ENCODE measurements at places on chromosomes 5 and 9. TPM values are rescaled to one million over a fixed set of nuclear protein-coding genes. Genes with fewer than 3 reads are reported as not detected.

DNA sequence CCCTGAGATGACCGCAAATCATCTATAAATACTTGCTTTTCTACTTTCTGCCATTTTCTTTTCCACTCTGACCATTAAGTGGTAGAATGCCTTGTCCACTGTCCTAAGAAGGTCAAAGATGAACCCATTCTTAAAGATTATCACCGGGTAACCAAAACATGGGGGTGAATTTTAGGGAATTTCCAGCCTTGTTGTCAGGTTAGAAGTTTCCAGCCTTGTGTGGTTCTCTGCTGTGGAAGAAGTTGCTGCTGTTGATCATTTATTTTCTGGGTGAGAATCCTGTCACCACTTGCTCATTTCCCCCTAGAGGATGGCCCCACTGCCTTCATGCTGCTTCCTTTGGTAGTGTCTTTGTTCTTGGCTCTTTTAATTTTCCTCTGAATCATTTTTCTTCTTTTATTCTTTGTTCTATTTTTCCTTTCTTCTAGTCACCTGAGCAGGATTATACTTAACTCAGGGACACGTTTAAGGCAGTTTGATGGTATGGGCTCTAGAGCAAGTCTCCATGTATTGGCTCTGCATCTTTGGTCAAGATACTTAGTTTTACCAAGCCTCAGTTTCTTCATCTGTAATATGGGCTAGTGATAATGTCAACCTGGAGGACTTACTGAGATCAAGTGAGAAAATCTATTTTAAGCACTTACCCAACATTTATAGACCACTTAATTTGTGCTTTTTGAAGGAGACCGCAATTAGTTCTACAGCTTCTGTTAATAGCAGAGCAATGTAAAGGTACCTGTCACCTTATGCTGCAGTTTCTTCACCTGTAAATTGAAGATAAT is 266.2 kb downstream of the ARHGAP26 start:
- DNase-seq, result no peak

GRCh38 chr5:170442921-170443320 is 53.8 kb upstream of the KCNMB1 start:
- DNase-seq, result no peak

The PLPPR1 gene
- total RNA-seq, result not detected

The ACTBL2 gene
- not detected for total RNA-seq

The MAMDC4 gene
- 7.5 TPM for total RNA-seq

- DNase-seq, result no peak
These were observed 51.9 kb upstream of the RAI14 start for GRCh38 chr5:34604119-34604675.

GRCh38 chr5:135429301-135430134 is 17.6 kb downstream of the DCANP1 start:
- DNase-seq, result no peak

GRCh38 chr9:111807197-111807596 is 12.5 kb upstream of the SHOC1 start:
- DNase-seq, result no peak

DNA sequence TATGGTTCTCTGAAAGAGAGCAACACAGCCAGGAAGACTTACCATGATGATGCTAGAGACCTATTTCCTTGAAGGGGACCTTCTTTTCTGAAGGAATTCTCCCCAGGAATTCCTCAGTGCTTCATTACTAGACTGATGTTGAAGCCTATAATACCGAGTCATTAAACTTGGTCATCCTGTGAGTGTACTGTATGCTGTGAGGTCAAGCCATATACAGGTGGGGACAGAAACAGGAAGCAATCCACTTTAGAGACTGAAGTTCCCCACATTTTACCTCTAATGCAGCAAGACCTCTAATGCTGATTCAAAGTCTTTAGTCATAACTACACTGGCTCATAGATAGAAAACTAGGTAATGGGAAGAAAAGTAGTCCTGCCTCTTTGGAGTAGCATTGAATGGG is 77.1 kb upstream of the RASEF start:
- no peak for DNase-seq

GRCh38 chr5:119522841-119523240 is 70.5 kb downstream of the HSD17B4 start:
- DNase-seq, result no peak

The HTR1A gene
- not detected for total RNA-seq

The FYB1 gene
- 642 TPM for total RNA-seq

DNA sequence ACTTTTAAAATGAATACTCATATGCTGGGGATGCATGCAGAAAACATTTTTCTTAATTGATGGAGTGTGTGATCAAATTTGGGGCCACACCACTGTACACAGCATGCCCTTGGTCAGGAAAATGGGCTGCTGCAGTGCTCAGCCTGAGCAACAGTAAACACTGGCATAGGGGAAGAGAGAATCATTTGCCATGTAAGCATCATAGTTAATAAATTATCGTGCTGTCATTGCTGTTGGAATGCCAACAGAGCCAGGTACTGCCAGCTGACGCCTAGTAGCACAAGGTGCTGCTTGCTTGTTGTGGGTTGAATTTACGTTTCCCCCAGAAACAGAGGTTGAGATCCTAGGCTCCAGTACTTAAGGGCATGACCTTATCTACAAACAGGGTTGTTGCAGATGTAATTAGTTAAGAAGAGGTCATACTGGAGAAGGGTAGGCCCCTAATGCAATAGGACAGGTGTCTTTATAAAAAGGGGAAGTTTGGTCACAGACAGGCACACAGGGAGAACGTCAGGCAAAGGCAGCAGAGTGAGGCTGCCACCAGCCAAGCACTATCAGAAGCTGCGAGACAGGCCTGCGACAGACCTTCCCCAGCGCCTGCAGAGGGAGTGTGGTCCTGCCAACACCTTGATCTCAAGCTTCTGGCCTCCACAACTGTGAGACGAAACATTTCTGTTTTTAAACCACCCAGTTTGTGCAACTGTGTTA is 25.3 kb downstream of the DAP start:
- DNase-seq, result no peak

- no peak for DNase-seq
These were observed 53.3 kb downstream of the MCCC2 start for GRCh38 chr5:71640408-71640807.

The CTSV gene
- not detected for total RNA-seq

DNA sequence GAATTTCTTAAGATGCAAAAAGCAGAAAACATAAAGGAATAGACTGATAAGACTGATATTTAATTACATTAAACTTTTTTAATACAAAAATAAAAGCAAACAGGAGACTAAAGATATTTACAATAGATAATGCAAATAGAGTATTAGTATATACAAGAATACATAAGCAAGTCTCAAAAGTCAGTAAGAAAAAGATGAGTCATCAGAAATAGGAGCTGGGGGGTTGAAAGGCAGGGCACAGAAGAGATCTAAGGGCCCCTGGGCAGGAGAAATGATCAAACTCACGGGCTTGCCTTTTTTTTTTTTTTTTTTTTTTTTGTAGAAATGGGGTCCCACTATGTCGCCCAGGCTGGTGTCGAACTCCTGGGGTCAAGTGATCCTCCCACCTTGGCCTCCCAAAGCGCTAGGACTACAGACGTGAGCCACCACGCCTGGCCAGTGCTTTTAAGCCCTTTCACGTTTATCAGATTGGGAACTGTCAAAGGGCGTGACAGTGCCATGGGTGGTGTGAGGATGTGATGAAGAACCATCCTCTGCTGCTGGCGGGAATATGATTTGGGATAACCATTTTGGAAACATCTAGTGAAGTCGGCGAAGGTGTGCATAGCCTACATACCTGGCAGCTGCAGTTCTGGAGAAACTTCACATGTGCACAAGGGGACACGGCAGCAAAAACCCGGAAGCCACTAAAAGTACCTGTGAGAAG is 126.1 kb downstream of the CACNA1B start:
- DNase-seq, result no peak

The ADAMTS12 gene
- total RNA-seq, result 0.05 TPM
